Left cardiac atrium (tissue), 4 donors: ENCODE measurements at places on chromosomes 4 and X.

DNA sequence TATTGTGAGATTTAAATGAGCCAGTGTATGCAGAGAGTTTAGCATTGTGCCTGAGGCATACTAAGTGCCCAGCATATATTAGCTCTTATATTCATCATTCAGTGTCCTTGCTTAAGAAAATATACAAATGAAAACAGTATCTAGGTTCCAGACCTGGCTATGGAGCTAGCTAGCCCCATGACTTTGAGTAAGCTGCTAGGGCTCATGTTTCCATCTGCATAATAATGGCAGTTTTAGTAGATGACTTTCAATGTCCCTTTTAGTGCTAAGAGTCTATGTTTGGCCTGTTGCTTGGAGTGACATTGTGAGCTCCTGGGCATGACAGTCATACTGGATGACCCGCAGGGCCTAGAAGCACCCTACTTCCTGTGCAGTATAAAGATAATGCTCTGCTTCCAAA, 435.3 kb downstream of the ZIC3 start:
- DNase-seq, result no peak

DNA sequence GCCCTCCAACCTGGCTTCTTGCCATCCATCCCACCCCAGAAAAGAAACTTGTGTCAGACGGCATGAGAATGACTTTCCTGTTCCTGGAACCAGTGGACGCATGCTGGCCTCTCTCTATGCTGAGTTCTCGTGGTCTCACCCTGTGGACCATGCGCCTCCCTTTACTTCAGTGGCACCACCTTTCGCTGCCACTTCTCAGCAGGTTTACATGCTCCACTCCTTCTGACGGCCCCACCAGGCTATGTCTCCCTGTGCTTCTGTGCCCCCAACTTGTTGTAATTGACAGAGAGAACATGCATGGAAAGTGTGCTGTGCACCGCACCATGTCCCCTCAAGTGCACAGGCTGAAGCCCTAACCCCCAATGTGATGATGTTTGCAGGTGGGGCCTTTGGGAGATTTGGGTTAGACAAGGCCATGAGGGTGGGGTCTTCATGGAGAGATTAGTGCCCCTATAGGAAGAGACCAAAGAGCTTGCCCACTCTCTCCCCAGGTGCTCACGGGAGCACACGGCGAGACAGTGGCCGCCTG, 3.1 kb upstream of the PPP2R2C start:
- no peak for DNase-seq

GRCh38 chrX:151180400-151180799, 4.0 kb downstream of the GPR50 start:
- DNase-seq, result no peak

GRCh38 chr4:44701037-44701436, 22.8 kb downstream of the GUF1 start:
- DNase-seq, result no peak
